ENCODE measurements at places on chromosomes 12 and 14.
A peak's percentile ranks its signal among the peaks of the same experiment; 100 is the strongest.

DNA sequence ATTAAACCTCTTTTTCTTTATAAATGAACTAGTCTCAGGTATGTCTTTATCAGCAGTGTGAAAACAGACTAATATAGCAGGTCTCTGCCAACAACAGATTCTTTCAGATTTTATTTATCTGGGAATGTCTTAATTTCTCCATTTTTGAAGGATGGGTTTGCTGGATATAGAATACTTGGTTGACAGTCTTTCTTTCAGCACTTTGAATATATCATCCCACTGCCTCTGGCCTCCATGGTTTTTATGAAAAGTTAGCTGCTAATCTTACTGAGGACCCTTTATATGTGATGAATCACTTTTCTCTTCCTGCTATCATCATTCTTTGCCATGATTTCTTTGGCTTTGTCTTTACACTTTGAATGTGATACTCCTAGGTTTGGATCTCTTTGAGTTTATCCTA, 148.0 kb downstream of the ANO6 start:
- DNase-seq: no peak

DNA sequence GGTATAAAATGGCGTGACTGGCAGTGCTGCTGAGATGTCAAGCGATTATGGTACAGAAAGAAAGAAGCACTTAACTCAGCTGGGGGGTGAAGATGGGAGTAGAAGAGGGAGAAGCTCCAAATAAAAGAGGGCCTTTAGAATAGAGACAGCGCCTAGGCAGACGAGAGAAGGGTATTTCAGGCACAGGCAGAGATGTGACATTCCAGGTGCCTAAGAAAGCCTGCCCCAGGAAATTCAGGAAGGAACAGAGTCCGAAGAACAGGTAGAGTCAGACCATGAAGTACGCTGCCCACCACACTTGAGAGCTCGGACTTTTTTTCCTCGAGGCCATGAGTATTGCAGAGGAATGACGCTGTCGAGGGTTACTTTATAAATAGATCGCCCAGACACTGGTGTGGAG, 170.9 kb upstream of the ATF7IP start:
- no peak for DNase-seq

GRCh38 chr12:93243382-93243688, 134.4 kb upstream of the NUDT4 start:
- no peak for DNase-seq

DNA sequence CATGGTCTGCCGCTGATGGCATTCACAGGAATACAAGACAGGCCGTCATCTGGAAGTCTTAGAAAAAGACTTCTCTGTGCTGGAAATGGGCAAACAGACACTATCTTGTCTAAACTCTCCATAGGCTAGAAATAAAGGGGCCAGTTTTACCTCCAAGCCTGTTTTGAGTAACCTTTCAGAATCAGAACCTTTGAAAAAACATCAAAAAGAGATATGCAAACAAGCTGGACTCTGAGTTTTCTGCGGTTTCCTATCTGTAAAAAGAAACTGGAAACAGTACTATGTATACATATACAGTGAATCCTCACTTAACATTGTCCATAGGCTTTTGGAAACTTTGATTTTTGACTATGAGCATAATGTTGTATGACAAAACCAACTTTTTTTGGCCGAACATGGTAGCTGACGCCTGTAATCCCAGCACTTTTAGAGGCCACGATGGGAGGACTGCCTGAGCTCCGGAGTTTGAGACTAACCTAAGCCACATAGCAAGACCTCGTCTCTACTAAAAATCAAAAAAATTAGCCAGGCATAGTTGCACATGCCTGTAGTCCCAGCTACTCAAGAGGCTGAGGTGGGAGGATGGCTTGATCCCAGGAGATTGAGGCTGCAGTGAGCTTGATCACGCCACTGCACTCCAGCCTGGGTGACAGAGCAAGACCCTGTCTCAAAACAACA, 92.9 kb upstream of the MAX start:
- no peak for DNase-seq

- DNase-seq: no peak
Observed at GRCh38 chr14:99773521-99774497, 19.4 kb upstream of the EML1 start.

DNA sequence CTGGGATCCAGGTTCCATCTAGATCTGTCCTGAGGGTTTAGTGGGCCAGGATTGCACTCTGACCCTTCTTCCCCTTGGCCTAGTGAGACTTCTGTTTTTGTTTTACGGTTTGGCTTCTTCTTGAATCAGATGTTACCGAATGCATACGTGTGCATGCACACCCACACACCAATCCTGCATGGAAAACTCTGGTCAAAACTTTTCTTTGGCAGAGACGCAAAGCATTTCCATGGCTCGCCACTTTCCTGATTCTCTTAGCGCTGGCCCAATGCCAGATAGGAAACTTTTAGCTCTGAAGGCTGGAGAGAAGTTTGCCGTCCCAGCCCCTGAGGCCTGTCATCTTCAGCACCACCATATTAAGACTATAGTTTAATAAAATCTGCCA, 67.4 kb upstream of the ACTN1 start:
- DNase-seq: no peak

GRCh38 chr14:84465880-84466279, 1064.1 kb upstream of the FLRT2 start:
- DNase-seq: no peak

GRCh38 chr12:46908936-46909635, 83.3 kb upstream of the SLC38A4 start:
- DNase-seq: no peak

DNA sequence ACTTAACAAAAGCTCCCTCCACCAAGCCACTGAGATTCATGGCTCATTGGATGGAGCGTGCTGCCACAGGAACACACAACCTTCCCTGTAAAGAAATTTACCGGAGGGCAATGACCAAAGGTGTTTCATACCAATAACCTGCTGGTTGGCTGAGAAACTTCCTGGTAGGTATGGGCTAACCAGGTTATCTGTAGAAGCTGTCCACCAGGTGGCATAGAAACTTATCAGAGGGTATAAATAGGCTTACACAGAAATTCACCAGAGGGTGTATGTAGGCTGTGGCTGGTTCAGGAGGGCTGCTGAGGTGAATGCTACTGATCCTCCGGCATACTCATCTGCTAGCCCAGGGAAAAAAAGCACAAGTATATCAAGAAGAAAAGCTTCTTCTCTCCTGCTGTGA, 27.1 kb upstream of the MTERF2 start:
- peak; percentile 18 for DNase-seq

GRCh38 chr12:53978477-53979356, 4.0 kb upstream of the HOTAIR start:
- DNase-seq: no peak

GRCh38 chr12:124493809-124494750, 73.3 kb downstream of the NCOR2 start:
- DNase-seq: no peak

GRCh38 chr12:4833524-4833923, 76.2 kb upstream of the KCNA1 start:
- no peak for DNase-seq

DNA sequence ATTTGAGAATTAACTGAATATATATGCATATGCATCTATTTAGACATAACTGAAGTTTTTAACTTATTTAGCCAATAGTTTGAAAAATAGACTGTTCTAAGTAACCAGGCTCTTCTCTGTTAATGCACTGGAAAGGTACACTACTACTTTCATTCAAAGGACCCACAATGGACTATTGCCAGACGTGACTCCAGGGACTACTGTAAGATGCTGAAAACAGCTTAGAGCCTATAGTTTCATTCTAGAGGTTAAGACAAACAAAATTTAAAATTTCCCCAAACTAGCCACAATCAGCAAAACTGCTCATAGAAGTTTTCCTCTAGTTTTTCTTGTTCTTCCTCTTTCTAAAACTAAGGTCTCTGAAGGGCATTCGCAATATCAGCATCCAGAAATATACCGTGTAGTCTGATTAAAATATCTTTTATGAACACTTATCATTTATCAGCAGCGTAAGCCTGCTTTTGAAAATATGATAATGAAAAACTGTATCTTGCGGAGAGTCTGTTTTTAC, 10.4 kb downstream of the APPL2 start:
- DNase-seq: no peak

DNA sequence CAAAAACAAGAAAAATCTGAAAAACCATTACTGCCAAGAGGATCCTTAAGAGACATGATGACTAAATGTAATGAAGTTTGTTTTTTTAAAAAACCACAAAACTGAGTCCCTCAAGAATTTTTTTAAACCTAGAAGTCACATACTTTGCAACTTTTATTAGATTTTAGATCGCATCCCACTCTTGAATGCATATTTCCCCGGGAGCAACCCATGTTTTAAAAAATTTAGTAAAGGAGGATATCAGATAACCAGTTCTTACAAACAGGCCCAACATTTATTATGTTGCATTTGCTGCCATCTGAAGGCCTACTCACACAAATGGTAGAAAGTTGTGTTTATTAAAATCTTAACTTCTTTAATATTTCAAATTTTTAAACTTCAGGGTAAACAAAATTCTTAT, 44.3 kb upstream of the CCT2 start:
- no peak for DNase-seq

DNA sequence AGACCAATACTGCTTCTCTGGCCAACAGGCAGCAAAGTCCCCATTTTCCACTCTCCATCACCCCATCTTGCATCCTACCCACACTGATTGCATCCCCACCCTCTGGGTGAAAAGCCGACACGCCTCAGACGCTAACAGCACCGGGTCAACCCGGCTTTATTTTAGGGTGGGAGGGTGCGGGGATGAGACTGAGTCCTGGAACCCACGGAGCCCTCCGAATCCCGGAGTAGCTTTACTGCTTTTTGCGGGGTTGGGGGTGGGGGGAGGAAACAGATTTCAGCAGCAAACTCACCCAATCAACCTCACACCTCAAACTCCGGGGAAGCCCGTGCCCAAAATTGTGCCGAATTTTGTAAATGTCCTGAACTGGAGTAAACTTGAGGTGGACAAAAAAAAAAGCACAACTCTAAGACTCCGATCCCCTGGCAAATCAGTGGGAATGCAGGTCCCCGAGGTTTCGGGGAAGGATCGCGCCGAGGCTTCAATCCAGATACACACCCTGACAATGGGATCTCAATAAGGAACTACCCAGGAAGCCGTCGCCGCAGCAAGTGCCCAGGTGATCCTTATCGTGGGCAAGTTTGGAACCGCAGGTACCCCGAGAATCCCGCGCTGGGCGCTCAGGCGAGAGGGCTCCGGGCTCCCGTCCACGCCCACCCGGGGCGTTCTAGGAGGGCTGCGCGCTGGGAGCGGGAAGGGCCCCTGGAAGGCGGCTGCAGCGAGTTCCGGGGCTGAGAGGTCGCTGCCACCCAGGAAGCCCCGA, 1.1 kb downstream of the GCH1 start:
- DNase-seq: peak; percentile 5

DNA sequence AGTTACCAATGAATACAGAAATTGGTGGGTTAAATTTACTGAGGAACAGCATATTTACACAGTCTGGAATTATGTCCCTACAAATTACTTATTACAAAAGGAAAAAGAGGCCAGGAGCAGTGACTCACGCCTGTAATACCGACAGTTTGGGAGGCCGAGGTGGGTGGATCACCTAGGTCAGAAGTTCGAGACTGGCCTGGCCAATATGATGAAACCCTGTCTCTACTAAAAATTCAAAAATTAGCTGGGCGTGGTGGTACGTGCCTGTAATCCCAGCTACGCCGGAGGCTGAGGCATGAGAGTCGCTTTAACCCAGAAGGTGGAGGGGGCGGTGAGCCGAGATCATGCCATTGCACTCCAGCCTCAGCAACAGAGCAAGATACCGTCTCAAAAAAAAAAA, 52.6 kb downstream of the HECTD1 start:
- DNase-seq: no peak

DNA sequence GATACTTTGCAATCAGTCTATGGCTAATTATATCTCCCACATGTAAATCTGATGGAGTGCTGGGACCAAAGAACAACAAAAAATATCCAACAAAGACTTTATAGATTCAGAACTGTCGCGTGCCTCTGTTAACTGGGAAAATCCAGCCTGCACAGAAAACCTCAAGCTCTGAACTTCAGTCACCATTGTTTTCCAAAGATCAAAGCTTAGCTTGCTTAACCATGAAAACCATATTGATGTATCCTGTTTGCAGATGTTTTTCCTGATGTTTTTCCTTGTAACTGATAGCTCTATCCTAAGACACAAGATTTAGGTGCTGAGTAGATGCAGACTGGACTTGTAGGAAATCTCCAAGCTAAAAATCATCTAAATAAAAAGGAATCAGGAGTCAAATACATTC, 163.7 kb downstream of the GXYLT1 start:
- DNase-seq: no peak

DNA sequence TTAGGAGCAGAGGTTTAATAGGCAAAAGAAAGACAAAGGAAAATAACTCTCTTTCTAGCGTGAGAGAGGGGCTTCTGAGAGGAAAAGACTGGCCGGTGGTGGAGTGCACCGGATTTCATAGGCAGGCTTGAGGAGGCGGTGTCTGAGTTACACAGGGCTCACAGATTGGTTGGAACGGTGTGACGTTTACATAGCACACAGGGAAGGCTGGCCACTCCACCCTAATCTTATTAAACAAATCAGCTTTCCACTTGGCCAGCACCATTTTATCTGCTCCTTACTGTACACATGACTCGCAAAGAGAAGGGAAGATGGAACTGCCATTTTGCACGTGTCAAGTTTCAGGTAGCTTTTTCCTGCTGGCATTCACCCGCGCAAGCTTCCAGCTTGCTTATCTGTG, 587.7 kb downstream of the RPL10L start:
- DNase-seq: no peak

GRCh38 chr12:65496617-65497016, 218.1 kb downstream of the MSRB3 start:
- no peak for DNase-seq

- DNase-seq: no peak
Observed at GRCh38 chr14:104138098-104138717, at the start of gene KIF26A. Gene KIF26A (plus strand): TSS chr14:104138587. CDS start chr14:104138723, 136 bp downstream.

DNA sequence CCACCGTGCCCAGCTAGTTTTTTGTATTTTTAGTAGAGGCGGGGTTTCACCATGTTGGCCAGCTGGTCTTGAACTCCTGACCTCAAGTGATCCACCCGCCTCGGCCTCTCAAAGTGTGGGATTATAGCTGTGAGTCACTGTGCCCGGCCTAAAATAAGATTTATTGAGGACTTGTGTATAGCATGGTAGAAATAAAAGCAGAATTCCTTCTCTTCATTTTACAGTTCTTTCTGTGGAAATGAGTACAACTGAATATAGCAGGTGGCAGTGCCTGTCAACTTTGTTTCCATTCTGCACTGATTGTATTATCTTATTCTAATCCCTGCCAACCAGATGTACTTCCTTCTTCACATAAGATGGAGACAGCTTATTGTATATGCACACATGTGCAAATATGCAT, 41.0 kb downstream of the DIP2B start:
- DNase-seq: no peak

GRCh38 chr14:97299661-97300060, 502.5 kb downstream of the VRK1 start:
- peak; percentile 15 for DNase-seq

DNA sequence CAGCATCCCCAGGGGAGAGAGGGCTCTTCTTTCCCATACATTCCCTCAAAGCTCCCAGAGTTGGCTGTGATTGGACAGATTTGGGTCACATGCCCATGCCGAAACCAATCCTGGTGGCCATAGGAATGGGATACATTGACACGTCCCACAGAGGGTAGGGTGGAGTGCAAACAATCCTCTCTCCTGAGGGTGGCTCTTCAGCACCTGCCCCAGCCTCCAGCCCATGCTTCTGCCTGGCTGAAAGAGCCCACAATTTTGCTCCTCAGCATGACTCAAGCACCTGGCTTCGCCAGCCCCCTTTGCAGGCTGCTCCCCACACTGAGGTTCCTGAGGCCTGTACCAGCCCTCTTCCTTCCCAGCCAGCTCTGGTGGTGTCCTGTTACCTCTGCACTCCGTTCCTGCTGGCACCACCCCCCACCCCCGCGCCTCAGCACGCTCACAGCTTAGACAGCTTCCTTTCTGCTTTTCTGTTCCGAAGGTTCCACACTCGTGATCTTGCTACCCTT, 71.7 kb downstream of the CCDC92 start:
- DNase-seq: no peak

- DNase-seq: no peak
Observed at GRCh38 chr14:96260341-96260821, 4.4 kb downstream of the BDKRB1 start.

All from activated gamma-delta T cell treated with Interleukin-2 at 50 U/mL for 16 hours (primary cell).